ENCODE measurements at places on chromosomes 4 and X.

DNA sequence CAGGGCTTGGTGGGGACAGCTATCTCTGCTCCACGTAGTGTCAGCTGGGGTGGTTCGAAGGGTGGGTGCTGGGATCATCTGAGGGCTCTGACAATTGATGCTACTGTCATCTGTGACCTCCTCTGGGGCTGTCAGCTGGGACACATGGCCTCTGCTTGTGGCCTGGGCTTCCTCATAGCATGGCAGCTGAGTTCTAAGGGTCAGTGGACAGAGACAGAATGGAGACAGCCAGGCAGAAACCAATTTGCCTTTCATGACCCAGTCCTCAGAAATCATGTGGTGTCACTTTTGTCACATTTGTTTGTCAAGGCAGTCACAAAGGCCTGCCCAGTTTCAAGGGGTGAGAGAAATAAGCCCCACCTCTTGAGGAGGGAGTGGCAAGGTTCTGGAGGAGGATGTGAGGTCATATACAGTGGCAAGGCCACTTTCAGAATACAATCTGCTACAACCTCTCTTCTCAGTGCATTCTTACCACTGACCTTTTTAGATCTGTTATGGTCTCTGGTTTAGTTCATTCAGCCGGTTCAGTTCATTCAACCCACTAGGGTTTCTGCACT, 103.6 kb upstream of the BCOR start:
- ATAC-seq: peak; percentile 83

- no peak for ATAC-seq
Measured at GRCh38 chr4:79920163-79920853, 152.7 kb downstream of the ANTXR2 start.

GRCh38 chrX:118448273-118448783, 47.3 kb upstream of the DOCK11 start:
- no peak for ATAC-seq

DNA sequence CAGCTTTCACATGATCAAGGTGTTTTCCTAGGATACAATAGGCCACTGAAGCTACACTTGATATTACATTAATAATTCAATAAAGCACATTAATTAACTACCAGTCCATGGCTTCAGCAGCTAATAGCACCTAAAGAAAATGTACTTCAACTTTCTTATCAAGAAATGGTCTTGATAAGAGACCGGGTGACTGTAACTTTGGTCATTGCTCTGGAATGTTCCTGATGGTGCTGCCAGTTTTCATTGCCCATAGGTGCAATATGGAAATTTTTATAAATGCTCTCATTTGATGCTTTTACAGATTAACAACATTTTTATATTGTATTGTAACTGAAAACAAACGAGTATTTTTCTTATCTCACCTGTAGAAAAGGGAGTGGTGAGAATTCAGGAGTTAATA, 165.4 kb downstream of the SHROOM3 start:
- ATAC-seq: no peak

GRCh38 chrX:132442691-132443090, 46.1 kb downstream of the MBNL3 start:
- ATAC-seq: no peak

DNA sequence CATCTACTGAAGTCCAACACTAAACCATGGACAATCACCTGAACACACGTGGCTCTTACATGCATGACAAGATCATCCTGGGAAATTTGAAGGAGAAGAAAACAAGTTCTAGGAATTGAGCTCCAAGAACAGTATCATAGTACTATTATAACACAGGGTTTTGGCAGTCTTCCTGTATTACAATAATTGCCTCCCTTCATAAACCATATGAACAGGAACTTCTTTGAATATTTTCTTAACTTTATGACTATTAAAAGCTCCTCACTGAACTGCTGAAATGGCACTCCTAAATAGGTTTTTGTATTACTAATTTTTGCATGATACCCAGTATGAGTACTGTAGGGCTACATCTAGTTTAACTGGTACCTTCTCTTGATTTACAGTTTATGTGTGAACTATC, 130.0 kb downstream of the ZAR1 start:
- ATAC-seq: no peak

DNA sequence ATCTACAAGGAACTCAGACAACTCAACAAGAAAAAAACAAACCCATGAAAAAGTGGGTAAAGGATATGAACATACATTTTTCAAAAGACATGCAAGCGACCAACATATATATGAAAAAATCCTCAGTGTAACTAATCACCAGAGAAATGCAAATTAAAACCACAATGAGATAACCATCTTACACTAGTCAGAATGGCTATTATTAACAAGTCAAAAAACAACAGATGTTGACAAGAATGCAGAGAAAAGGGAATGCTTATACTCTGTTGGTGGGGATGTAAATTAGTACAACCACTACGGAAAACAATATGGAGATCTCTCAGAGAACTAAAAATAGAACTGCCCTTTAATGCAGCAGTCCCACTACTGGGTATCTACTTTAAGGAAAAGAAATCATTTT, 12.1 kb downstream of the NIPAL1 start:
- ATAC-seq: no peak

DNA sequence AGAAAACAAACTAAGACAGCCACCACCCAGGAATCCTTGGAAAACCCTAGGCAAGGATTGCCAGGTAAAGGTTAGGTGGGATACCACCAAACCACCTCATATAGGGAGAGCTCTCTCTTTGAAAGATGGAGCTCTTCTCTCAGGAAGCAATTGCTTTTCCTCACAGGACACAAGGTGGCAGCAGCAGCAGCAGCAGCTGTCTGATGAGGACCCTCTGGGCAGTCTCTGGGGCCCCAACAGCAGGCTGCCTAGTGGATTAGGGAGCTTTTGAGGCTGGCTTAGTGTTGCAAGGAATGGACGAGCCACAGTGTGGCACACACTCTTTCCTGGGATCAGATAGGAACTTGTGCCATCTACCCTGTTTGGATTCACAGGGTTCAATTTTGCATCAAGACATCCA, 41.4 kb upstream of the CHRDL1 start:
- ATAC-seq: no peak

GRCh38 chr4:73068491-73069337, 802 bp downstream of the COX18 start:
- ATAC-seq: peak; percentile 20

DNA sequence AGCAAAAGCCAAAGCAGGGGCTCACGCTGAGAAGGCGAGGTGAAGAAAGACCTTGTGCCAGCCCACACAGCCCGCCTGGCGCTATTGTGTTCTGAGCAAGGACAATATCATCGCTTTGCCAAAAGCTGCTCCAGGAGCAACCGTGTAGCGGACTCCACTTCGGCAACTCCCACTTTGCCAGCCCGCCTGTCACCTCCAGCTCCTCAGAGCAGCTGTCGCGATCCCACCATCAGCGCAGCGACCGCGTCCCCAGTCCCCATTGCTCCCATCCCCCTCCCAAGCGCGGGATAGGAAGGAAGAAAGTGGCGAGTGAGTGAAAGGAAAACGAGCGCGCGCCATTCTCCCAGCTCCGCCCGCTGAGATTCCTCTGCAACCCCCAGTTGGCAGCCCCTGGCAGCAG, 759 bp downstream of the ZC4H2 start:
- peak; percentile 42 for ATAC-seq

GRCh38 chrX:14673236-14673635, 143.9 kb downstream of the GLRA2 start:
- no peak for ATAC-seq

- ATAC-seq: no peak
Measured at GRCh38 chr4:38662522-38663089, 1.4 kb upstream of the KLF3 start.

GRCh38 chr4:101169044-101170014, 178.0 kb downstream of the PPP3CA start:
- ATAC-seq: peak; percentile 97

All from stimulated activated memory B cell treated with anti-CD40 and anti-IgM and Interleukin-4, amounts not matched to agents 10 μg/mL and 1 μg/mL and 100 μg/mL, for 72 hours (primary cell).